ENCODE measurements at places on chromosomes 3 and 15. TPM values are rescaled to one million over a fixed set of nuclear protein-coding genes. Genes with fewer than 3 reads are reported as not detected.

GRCh38 chr15:53472883-53473282 is 286.6 kb downstream of the WDR72 start:
- DNase-seq = no peak

GRCh38 chr15:37220949-37221670 is 120.8 kb upstream of the MEIS2 start:
- no peak for DNase-seq

DNA sequence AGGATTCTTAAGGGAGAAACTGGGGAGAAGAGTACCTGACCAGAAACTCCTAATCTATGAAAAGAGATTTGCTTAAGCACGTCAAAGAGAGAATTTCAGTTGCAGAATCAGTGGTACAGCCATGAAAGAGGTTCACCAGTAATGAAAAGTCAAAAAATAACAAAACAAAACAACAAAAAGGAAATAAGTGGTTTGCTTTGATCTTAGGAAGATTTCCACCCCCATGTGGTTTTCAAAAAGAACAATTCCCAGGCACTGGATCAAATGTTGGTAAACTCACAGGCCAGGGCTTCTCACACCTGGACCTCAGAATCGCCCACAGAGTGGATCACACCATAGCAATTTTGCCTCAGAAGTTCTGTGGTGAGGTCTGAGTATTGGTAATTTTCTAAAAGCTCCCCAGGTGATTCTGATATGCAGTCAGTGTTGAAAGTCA is 67.5 kb downstream of the TMEM39A start:
- no peak for DNase-seq

DNA sequence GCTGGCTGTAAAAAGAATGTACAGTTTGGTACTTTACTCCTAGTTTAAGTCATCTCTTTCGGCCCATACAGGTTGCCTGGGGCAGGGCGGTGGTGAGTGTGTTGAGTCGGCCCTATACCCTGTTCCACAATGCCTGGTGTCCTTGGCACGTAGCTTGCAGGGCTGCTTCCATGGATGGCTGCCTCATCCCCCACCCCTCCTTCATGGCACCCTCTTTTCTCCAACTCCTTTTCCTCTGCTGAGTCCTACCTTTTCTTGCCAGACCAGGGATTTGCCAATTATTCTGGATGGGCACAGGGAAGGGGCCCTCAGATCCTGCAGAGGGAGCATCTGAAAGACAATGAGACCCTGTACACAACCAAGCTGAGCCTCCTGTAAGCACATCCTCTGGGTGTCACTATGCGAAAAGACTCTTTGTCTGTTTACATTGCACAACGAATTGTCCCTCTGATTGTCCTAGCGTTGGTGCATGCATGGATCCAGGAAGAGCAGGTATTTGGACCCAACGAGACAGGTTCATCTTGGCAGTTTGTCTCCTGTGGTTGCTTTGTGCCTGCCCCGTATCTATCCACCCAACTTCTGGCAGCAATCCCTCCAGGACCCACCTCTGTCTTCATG is 73.6 kb upstream of the CGNL1 start:
- no peak for DNase-seq

DNA sequence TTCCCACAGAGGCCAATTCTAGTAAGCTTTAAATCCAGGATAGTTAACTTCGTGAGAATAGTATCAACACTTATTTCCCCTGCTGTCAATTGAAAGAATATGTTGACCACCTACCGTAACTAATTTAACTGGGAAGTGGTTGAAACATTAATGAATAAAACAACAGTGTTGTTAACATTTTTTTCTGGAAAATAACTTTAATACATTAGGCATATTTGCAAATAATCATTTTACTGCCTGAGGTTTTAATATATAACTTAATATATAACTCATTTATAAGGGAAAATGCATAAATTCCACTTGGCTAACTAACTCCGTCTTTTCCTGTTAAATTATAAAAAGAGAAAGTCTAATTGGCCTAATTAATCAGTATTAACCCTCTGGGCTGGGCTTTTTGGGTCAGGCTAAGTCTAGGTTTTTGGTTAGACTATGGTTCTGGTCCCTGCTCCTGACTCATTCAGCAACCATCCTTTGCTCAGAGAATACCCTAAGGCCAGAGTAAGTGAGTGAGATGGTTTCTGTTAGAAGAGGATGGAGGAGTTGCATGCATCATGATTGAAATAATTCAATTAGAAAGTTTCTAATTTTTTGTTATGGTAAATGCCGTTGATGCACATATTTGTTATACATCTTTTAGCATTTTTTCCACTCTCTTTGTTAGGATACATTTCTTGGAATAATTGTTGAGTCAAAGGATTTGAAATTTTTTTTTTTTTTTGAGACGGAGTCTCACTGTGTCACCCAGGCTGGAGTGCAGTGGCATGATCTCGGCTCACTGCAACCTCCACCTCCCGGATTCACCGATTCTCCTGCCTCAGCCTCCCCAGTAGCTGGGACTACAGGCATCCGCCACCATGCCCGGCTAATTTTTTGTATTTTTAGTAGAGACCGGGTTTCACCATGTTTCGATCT is 10.8 kb upstream of the SKIL start:
- DNase-seq = no peak

GRCh38 chr3:158352551-158352950 is 218.4 kb upstream of the MLF1 start:
- DNase-seq = no peak

DNA sequence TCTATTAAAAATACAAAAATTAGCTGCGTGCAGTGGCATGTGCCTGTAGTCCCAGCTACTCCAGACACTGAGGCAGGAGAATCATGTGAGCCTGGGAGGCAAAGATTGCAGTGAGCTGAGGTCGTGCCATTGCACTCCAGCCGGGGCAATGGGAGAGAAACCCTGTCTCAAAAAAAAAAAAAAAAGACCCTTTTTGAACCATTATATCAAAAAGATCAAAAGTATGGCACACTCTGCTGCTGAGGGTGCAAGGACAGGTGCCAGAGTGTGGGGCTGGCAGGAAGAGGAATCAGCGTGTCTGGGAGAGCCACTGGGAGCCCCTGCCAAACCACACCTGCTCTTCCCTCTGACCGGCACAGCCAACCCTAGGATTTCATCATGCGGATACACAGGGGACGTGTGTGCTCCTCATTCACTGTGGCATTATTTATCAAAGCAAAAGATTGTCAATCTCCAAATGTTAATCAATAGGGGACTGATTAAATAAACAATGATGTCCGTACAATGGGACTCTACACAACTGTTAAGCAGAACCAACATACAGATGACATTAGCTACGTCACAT is 147.3 kb upstream of the TLE3 start:
- DNase-seq = no peak

DNA sequence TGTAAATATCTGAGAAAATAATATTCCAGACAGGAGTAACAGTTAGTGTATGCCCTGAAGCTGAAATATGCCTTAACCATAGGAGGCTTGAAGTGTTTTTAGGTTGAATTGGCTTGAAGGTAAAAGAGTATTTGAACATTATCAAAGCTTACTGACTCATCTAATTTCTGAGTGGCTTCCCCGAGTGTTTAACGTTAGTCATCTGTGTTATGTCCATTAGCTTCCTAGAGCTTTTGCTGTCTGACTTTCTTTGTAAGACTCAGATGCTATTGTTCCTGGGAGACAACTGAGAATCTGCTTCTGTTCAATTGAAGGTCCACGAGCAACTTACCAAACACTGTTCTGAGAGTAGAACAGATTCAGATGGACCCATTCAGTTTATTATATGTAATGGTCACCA is 656.8 kb upstream of the NECTIN3 start:
- DNase-seq = no peak

- no peak for DNase-seq
Observed at GRCh38 chr3:157065201-157065600, 94.7 kb downstream of the CCNL1 start.

- no peak for DNase-seq
Observed at GRCh38 chr3:184211297-184211696, 18.1 kb upstream of the VWA5B2 start.

- DNase-seq = no peak
Observed at GRCh38 chr3:33993631-33994030, 195.2 kb downstream of the PDCD6IP start.

DNA sequence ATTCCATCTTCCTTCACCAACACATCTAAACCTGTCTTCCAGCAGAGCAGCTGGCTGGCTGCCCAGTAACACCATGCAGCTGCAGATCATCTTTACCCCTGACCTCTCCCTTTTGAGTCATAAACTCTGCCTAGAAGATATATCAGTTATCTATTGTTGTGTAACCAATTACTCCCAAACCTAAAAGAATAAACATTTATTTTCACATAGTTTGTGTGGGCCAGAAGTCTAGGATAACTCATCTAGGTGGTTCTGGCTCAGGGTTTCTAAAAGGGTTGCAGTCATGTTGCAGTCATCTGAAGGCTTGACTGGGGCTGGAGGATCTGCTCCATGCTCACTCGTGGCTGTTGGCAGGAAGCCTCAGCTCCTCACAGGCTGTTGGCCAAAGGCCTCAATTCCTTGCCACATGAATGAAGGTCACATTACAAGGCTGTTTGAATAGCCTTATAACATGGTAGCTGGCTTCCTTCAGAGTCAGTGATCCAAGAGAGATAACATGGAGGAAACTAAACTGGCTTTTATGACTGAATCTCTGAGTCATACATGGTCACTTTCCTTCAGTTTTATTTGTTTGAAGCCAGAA is 92.8 kb downstream of the GOLIM4 start:
- no peak for DNase-seq

DNA sequence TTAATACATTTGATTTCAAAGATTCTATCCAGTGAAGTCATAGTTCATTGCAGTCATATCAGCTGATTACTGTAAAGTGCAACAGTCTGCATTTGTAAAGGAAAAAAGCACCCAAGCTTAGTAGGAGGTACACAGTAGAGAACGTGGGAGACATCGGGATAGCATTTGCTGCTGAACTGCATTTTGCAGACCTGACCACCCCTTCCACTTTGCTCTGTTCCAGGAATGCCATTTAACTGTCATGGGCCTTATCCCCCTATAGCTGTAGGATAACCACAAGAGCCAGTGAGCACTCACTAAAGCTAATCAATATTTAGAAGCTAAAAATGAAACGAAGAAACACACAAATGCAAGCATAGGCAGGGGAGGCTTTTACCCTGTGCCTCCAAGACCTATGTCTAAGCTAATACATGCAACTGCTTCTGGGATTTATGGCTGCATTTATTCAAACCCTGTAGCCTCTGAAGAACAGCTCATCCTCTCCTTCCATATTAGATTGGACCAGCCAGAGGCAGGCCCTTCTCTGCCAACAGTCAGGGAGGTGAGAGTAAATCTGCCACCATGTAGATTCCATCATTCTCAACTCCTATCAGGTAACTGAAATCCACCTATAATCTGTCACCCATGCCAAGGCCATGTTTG is 23.0 kb downstream of the TNIK start:
- DNase-seq = no peak

- no peak for DNase-seq
Observed at GRCh38 chr15:72923289-72923688, 129.0 kb upstream of the NEO1 start.

GRCh38 chr3:59372346-59372745 is 322.5 kb upstream of the CFAP20DC start:
- DNase-seq = no peak

GRCh38 chr3:168812234-168812633 is 716.5 kb upstream of the GOLIM4 start:
- no peak for DNase-seq

- no peak for DNase-seq
Observed at GRCh38 chr15:42012241-42012640, 8.6 kb downstream of the PLA2G4E start.

DNA sequence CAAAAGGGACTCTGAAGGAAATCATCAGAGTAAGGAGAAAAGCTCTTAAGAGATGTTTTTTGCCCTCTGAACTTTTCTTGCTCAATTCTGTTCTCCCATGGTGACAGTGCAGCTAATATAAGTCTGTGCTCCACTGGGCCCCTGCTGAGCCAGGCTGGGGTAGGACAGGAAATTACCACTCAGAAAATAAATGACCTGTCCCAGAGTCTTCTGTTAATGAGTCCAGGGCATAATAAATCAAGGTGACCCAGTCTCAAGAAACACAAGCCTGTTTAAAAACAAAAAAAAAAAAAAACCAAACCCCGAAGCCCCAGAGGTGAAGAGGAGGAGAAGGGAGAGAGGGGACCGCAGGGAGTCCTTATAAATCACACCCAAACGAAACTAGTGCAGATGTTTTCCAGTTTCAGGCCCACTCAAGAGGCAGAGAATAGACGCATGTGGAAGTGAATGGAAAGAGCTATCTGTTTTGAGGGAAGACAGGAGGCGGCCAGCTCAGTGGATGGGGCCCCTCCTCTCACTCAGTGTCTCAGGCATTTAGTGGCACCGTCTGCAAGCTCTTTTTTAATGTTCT is 59.8 kb upstream of the BOC start:
- peak; percentile 94 for DNase-seq

DNA sequence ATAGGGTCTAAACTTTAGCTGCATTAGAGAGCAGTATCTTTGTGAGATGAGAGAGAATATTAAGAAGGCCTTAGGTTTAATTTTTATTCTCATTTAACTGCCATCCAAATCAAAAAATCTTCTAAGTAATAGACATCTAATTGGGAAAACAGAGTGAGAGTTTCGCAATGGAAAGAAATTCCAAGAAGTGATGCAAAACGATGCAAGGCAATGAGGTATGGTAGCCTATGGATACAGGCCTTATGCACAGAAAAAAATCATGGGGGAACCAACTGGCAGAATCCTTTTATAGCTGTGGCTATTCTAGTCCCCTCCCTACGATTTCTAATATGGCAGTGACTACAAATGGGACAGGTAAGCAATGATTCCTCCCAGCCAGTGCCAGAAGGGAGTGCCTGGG is 225.9 kb downstream of the GREM1 start:
- no peak for DNase-seq

GRCh38 chr3:141308588-141309218 is 59.6 kb upstream of the ZBTB38 start:
- DNase-seq = no peak

DNA sequence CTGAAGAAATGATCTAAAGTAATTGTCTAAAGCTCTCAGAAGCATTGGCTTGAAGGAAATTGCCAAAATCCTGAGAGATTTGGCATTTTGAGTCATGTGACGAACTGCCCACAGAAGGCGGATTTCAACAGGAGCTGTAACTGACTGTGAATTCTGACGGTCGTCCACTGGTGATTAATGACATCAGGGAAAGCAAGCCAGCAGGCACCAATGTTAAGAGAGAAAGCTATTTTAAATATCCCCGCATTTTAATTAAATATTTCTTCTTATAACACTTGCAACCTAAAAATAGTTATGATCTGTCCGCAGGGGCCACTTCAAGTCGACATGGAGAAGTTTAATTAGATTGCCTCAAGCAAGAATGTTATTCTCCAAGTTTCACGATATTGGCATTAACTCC is 51.6 kb downstream of the WNT5A start:
- DNase-seq = no peak

DNA sequence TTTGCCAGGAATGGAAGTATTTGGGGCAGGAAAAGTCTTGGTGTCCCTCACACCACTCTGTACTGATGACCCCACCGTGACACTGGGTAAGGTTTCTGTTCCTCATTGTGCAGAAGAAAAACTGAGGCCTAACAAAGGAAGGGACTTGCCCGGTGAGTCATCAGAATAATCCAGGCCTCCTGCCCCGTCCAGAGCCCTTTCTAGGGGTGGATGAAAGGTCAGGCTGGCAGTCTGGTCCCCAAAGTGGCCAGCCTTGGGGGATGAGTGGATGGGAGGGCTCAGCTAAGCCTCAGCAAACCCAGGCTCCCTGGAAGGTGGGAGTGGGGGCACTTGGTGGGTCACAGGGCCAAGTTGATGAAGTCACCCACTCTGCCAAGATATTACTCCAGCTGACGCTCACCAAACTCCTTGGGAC is 2.3 kb upstream of the DNAH1 start:
- DNase-seq = no peak

Gene PLSCR5
- not detected for polyA plus RNA-seq

Gene GNAI2
- polyA plus RNA-seq = 176 TPM

Gene CP
- polyA plus RNA-seq = 0.51 TPM

Gene STIMATE
- polyA plus RNA-seq = 17.5 TPM

Gene GRK7
- 0.13 TPM for polyA plus RNA-seq

Gene MEGF11
- 2.1 TPM for polyA plus RNA-seq

Gene SKOR1
- 0.58 TPM for polyA plus RNA-seq

Gene CGNL1
- 60.8 TPM for polyA plus RNA-seq

Measured in left renal cortex interstitium (tissue), 4 donors.